GM20000 (cell line): ENCODE measurements at places on chromosomes 7 and 10.

- no peak for DNase-seq
These were observed 1.8 kb downstream of the PON3 start for GRCh38 chr7:95394370-95394769.

- no peak for DNase-seq
These were observed 18.0 kb downstream of the SH2B2 start for GRCh38 chr7:102304668-102305067.

- no peak for DNase-seq
These were observed 41.5 kb upstream of the PIK3CG start for GRCh38 chr7:106823631-106824030.

GRCh38 chr7:111518264-111518663 is 44.0 kb downstream of the IMMP2L start:
- no peak for DNase-seq

GRCh38 chr7:112876877-112877276 is 86.7 kb upstream of the TMEM168 start:
- no peak for DNase-seq

DNA sequence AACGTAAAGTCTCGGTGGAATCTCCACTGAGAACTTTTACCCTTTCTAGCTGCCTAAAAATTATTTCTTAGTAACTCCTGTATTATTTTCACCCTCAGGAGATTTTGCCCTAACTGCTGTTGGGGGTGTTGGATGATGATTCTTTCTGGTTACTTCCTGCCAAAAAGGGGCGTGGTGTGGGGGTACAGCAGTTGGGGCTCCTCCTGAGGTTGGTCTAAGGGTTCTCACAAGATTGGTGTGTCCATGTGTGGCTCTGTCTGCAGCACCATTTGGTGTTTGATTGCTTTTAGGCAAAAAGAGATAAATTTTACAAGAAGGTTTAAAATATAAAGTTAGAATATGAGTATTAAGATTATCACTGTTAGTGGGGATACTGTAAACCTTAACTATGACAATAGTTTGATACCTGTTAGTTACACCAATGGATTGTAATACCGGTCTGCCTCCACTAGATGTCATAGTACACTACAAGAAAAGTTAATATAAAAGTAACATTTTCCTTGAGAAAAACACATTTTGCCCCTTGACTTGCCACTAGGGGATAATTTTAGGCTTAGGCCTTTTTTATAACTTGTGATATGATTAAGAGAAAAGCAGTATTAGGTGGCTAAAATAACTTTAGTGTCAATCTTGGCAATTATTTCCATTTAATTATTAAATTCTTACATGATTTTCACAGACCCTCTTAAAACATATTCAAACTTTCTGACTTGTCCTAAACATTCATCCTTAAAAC is 928.7 kb downstream of the IPMK start:
- DNase-seq = peak; percentile 48

DNA sequence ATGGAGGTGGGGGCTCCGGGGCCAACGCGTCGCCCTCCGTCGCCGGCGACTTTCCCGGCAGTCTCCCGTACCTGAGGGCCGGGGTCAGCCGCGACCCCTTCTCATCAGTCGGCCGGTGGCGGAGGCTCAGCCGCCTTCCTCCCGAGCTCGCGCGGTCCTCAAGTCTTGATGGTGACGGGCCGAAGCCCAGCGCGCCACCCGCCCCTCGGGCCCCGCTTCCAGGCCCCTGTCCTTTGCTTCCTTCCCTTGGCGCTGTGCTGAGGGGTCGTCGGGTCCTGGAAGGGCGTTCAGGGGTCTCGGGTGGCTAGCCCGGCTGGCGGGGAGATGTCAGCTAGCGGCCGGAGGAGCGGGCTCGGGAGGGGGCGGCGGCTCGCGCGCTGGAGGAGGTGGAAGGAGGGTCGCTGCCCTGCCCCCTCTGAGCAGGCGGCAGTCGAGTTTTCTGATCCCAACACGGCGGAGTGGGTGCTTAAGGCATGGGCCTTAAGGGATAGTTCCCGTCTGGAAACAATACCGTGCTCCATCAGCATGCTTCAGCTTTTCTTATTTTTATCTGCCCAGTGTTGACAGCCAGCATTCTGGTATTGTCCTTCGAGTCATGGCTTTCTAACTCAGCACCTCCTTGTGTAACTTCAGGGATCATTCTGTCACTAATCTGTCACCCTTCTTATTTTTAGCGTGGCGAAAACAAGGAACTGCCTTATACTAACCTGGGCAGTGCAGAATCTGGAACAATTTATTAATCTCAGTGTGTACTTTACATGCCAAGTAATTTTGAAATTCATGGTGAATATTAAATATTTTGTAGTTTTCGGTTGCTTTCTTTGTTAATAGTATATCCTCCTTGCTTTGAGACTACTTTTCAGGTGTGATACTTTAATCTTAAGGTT is 748 bp downstream of the PHTF2 start:
- peak; percentile 21 for DNase-seq

DNA sequence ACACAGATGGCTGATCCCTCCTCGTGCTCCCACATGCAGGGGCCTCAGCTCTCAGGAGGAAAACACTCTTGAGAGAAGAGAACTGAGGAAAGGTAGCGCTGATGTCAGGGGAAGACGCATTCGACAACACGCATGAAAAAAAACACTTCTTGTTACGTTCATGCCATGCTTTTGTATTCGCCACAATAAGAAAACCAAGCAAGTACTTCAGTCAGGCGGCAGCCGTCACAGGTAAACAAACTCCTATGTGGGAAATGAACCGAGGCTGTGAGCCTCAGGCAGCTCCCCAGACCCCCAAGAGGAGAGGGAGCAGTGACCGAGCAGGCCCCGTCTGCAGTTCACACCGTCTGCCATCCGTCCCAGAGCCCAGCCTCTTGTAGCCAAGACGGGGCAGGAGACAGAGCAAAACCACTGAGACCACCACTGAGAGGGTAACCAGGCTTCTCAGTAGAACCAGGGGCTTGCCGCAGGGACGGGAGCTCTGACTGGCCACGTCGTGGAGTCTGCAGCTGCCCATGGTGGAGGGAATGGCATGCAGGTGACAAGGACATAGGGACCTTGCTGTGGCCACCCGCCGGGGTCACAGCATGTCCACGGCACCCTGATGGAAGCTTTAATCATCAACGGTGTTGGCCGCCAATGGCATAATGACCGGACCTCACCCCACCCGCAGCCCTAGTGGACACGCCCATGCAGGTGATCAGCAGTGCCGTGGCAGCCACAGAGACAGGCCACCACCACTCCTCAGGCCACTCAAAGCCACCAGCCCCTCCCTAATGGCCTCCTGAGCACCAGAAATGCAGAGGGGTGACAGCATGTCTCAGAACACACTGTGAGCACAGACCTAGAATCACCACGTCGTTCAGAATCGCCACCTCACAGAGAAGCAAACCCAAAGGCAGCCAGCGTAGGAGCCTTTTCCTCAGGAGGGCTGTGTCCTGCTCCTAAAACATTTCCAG is 304.3 kb downstream of the PTPRN2 start:
- no peak for DNase-seq

DNA sequence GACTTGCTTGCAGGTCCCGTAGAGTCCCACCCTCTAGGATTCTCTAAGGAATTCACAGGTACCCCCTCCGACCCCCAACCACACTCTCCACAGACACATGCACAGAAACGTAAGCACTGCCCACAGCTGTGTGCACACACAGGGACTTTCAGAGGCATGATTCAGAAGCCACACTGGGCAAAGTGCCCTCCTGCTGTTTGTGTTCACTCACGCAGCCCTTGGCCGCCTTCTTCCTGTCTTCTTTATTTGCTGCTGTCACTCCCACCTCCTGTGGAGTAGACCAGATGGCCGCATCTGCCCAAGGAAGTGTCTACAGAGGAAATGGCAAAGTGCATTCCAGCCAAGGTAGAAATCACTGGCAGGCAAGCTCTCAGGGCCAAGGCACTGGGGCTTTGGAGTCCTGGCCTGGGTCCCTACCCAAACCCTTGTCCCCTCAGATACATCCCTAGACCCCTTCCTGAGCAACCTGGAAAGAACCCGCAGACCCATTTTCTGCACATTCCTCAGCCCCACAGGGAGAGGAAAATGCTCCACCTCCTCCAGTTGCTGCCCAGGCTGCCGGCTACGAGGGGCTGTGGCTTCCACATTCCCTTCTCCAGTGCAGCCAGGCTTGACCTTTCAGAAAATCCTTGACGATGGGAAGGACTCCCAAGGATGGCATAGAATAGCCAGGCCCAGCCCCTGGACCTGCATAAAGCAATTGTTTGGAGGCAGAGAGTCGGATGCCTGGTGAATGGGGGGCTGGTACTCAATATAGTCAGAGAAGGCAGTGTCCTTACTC is 21.6 kb upstream of the GIMAP8 start:
- no peak for DNase-seq

- DNase-seq = peak; percentile 52
These were observed at the start of gene PTF1A for GRCh38 chr10:23191764-23192711. Gene PTF1A, plus strand, starts transcription at chr10:23192312. Its CDS starts 219 bp downstream, at chr10:23192531.

DNA sequence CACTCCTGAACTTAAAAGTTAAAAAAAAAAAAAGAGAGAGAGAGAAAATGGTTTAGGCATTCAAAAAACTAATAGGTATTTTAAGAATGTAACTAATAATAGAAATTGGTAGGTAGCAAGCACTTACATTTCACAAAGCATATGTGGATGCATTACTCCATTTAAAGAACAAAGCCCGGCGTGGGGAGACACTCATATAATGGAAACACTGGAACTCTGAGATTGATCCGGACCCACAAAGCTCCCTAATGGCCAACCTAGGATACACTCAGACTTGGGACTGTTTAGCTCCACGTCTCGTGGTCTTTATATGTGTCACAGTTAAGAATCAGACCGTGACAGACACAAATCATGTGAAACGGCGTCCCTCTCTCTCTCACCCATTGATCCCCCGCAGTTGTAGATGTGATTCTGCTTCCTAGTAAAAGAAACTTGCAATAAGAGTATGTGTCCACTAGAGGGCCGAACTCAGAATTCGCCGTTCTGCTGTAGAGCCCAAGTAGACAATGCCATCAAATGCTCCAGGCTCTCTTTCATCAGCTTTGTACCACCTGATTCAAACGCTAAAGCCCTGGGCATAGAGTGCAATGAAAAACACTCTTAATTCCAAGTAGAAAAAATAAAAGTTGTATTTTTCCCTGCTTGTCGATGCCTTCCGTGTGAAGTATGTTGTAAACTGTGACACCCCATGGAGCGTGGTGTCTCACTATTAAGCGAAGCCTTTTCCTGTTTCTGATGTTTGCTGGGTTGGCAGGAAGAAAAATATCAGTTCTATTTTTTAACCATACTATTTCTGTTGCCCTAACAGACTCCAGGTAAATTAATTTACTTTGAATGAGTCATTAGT is 429.0 kb upstream of the MTPN start:
- DNase-seq = peak; percentile 52

- DNase-seq = no peak
These were observed 23.1 kb downstream of the MDFIC start for GRCh38 chr7:114944745-114945625.

DNA sequence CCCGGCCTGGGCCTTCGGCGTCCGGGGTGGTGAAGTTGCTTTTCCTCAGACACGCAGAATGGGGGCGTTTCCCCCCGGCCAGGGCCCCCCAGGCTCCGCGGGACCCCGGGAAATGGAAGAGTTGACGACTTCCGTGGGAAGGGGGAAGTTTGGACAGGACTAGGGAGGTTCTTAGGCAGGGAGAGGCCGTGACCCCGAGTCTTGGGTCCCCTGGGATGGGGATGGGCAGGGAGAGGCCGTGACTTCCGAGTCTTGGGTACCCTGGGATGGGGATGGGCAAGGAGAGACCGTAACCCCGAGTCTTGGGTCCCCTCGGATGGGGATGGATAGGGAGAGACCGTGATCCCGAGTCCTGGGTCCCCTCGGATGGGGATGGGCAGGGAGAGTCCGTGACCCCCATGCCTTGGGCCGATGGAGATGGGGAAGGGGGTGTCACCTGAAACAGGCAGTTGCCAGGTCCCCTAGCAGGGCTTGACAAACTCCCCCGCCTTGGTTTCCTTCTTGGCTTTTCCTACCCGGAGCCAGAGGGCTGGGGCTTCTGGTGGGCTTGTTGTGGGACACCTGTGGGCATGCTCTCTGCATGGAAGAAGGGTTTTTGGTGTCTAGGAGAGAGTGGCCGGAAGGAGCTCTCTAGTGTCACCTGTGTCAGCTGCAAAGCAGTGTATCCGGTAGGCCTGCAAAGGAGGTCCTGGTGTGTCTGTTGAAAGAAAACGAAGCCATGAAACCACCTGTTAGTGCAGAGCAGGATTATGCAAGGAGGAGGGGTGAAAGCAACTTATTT is 1.1 kb downstream of the TRRAP start:
- peak; percentile 82 for DNase-seq

- DNase-seq = no peak
These were observed 52.0 kb upstream of the ST8SIA6 start for GRCh38 chr10:17506390-17506789.

GRCh38 chr10:35783305-35783838 is 141.3 kb upstream of the FZD8 start:
- DNase-seq = no peak

GRCh38 chr7:153188630-153189029 is 429.1 kb downstream of the ACTR3B start:
- no peak for DNase-seq

DNA sequence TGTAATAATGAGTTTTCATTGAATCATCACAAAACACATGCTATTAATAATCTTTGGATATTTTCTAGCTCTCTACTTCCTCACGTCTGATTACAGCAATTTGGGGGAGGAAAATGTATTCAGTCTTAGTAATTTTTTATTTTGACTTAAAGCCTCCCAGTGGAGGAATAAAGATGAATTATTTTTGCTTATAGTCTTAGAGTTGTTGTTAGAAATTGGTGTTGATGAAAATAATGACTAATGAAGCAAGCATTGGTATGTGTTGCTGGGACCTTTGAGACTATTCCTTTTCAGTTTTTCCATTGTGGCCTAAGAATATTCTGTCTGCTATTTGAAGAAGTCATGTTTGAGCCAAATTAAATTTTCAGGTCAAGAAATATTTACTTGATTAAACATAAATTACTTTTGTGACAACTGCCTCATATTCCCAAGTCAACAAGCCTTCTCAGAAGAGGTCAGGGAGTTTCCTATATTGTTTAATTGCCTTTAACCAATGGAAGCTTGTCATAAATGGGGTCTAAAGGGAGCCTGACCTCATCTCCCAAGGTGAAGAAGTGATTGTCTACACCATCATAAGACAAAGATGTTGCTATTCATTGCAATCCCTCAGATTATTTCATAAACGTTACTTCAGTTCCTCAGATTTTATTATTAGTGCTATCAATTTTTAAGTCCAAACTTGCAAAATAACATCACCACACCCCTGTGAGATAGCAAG is 90.0 kb downstream of the ST7 start:
- no peak for DNase-seq

GRCh38 chr10:27366769-27367168 is 126.2 kb upstream of the ACBD5 start:
- DNase-seq = no peak

- no peak for DNase-seq
These were observed 44.1 kb upstream of the ADRB1 start for GRCh38 chr10:113999531-113999930.

DNA sequence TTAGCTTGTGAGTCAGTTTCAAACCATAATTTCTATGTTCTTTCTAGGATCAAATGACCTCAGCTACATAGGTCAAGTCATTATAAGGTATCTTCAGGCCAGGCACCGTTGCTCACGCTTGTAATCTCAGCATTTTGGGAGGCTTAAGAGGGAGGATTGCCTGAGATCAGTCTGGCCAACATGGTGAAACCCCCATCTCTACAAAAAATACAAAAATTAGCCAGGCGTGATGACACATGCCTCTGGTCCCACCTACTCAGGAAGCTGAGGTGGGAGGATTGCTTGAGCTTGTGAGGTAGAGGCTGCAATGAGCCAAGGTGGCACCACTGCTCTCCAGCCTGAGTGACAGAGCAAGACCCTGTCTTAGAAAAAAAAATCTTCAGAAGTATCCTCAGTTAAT is 362.3 kb downstream of the GATA3 start:
- no peak for DNase-seq

GRCh38 chr7:139362981-139363380 is 3.3 kb downstream of the LUC7L2 start:
- DNase-seq = no peak
